ENCODE measurements at places on chromosomes 5 and 9.

GRCh38 chr5:151383011-151383410 lies 35.7 kb upstream of the SLC36A2 start:
- no peak for DNase-seq

DNA sequence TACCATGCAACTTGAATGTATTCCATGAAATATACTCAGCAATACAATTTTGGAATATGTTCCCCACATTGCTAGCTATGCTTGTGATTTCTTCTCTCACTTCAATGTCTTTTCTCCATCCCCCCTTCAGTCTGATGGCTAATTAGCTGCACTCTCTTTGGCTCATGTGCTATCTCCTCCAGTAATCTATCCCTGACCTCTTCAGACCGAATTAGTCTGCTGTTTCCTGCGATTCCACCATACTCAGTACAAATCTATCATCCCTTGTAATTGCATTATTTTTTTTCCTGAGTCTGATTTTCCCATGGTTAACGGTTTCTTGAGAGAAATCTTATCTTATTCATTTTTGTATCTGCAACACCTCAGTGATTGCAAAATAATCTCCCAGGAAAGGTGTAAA lies 360.7 kb upstream of the CDH10 start:
- DNase-seq, result no peak

GRCh38 chr5:67350618-67351201 lies 154.1 kb upstream of the CD180 start:
- DNase-seq, result no peak

DNA sequence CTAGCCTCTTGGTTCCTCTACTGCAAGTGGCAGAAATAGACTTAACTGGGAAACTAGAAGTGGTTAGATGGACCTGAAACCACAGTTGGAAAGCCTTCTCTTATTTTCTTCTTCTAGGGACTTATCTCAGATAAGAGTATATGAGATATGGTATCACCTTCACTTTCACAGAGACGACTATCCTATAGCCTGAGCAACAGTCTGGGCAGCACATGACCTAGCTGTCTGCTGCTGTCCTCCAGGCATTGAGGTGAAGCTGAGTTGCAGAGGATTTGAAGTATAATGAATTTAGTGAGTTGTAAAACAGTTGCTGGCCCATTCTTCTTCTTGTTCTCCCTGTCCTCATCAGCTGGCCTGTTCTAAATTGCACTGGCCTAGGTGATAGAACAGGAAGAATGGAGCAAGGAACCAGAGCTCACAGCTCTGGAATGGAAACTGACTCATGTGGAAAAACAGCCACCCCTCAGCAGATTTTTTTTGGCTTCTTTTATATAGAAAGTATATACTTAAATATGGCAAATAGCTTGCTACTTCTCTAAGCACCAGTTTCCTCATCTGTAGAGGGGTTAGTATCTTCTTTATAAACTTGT lies 27.8 kb downstream of the RECK start:
- no peak for DNase-seq

DNA sequence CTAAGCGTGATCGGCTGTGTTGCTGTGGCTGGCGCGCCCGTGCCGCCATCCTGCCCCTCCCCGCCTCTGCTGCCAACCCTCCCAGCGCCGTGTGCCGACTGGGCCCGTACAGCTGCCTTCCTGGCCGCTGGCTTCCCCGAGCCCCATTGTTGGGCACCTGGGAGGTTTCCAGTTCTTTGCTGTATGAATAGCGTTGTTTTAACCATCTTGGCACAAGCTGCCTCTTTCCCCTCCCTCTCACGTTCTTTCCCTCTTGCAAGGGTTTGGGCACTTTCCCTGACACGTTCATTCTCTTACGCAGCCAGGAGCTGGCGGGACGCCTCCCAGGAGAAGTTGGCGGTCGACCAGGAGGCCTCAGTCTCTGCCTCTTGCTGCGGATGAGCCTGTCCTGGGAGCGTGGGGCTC lies 43.1 kb upstream of the RXRA start:
- DNase-seq, result no peak

DNA sequence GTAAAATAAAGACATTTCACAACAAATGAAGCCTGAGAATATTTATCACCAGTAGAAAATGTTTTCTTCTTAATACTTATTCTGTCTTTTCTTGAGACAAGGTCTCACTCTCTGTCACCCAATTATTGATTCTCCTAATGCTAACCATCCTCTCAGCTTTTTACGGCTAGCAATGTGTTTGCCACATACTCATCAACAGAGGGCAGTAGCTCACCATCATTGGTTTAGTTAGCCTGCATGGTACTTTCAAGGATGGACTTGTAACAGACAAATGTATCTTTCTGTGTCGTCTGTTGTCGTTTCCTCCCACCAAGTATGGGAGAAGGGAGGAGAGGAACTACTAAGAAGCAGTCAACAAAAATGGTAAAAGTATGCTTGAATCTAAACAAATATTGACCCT lies 5.9 kb upstream of the ACO1 start:
- peak; percentile 50 for DNase-seq

DNA sequence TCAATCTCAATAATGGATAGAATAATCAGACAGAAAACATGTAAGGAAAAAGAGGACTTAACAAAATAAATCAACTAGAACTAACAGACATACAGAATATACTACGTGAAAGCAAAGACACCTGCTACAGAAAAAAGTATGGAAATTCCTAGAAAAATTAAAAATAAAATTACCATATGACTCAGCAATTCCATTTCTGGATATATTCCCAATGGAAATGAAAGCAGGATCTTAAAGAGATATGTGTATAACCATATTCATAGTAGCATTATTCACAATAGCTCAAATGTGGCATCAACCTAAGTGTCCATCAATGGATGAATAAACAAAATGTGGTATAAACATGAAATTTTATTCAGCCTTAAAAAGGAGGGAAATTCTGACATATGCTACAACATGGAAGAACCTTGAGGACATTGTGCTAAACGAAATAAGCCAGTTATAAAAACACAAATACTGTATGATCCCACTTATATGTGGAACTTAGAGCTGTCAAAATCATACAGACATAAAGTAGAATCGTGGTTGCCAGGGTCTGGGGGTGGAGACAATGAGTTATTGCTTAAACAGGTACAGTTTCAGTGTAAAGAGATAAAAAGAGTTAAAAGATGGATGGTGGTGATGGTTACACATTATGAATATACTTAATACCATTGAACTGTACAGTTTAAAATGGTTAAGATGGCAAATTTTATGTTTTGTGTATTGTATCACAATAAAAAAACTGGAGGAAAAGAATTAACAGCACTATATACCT lies 6.9 kb downstream of the PLAA start:
- DNase-seq, result no peak

DNA sequence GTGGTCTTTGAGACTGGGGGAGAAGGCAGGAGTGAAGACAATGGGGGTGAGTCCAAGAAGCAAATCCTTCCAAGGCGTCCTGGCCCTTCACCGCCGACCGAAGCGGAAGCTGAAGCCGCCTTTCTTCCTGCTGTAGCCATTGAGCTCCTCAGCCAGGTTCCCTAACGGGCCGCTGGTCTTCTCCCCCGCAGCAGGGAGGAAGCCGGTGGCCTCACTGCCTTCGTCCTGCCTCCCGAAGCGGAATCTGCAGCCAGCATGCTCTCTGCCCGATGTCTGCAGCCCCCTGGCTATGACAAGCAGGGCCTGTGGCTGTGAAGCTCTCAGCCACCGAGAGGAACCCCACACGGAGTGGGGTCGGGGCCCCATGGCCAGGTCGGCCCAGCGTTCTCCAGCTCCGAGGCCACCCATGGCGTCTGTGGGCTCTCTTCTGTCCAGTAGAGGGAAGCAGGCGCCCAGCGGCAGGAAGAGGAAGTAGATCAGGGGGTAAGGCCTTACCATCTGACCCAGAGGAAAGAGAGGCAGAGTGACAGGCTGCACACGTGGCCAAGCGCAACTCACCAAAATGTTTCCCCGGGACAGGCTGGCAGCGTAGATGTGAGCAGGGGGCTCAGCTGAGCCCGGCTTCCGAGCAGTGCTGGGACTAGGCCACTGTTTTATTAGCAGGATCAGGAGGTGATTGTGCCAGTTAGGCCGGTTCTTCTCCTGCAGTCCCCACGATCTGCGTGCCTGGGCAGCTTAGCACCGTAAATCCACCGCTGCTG lies 3.1 kb downstream of the QRFP start:
- DNase-seq, result peak; percentile 41

GRCh38 chr5:68048516-68048915 lies 167.0 kb upstream of the PIK3R1 start:
- DNase-seq, result no peak

- DNase-seq, result no peak
Observed at GRCh38 chr9:15187589-15187988, 119.4 kb downstream of the TTC39B start.

DNA sequence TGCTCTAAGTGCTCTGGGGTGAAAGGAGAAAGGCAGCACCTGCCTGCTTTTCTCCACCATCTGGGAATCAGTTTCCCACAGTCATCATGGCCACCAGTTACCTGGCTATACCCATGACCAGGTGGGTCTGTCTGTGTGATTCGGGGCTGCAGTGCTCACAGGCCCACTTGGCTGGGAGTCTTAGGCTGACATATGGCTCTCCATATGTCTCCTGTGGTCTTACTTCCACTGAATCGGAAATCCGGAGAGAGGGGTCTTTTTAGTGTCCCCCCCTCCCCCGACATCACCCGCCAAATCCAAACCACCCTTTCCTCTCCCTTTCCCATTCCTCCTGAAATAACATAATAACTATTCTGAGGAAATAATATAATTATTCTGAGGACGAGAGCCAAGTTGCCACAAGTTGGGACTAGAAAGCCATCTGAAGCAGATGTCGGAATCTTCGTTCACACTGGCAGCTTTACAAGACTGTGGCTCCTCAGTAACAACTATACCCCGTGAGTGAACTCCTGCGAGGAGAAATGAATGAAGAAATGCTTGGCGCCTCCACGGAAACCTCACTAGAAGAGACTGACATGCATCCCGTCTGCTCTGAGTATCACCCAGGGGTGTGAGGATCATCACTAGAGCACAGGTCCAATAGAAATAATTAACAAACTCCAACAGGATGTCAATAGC lies 143.4 kb downstream of the MYO10 start:
- no peak for DNase-seq

DNA sequence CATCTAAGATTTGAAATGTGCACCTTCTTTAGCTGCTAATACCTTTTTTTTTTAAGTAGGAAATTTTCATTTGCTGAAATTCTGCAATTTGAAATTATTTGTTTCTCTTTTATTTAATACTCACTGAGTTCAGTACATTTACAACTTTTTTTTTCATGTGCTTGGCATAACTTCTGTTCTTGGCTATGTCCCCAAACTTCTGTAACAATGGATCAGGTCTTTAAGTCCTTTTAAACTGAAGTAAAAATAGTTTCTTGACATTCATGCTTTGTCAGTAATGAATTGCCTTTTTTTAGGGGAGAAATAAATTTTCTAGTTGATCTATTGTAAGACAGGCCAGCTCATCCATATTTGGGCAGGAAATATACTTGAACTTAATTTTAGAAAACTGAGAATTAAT lies 41.5 kb downstream of the EDIL3 start:
- DNase-seq, result no peak

GRCh38 chr9:134605351-134605965 lies 36.1 kb upstream of the COL5A1 start:
- DNase-seq, result peak; percentile 1

DNA sequence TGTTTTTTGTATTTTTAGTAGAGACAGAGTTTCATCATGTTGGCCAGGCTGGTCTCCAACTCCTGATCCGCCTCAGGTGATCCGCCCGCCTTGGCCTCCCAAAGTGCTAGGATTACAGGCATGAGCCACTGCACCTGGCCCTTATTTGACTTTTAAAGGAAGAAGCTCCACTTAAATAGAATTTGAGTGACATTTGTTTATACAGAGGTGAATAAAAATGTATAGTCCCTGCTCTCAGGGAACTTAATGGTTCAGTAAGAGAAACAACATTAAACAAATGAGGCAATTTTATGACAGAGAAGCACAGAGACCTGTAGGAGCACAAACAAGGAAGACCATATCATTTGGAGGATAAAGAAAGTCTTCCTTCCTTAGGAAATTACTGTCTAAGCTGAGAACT lies 65.7 kb downstream of the C9orf152 start:
- no peak for DNase-seq

- DNase-seq, result no peak
Observed at GRCh38 chr5:72673623-72674022, 142.8 kb upstream of the TNPO1 start.

- no peak for DNase-seq
Observed at GRCh38 chr9:96148634-96149532, 153.1 kb downstream of the HSD17B3 start.

GRCh38 chr5:157990583-157991181 lies 131.7 kb upstream of the CLINT1 start:
- no peak for DNase-seq
